ENCODE measurements at places on chromosomes 3 and 15. TPM values are rescaled to one million over a fixed set of nuclear protein-coding genes. Genes with fewer than 3 reads are reported as not detected.

DNA sequence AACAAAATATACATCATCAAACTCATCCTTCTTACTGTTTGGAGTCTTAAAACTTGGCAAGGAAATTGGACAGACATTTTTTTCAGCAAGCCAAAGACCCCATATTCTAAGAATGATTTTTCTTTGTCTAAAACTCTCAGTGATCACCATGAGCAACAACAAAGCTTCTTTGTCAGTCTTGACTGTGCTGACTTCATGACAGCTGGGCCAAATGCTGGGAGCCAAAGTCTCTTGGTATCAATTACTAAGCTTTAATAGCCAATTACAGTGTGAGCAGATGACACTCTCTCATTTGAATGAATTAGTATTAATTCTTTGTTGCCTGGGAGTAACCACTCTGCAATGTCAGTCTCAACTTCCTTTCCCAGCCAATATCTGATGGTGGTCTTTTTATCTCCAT lies 48.1 kb upstream of the GK5 start:
- DNase-seq = peak; percentile 10

- DNase-seq = no peak
Observed at GRCh38 chr15:36106640-36107335, 472.6 kb upstream of the CDIN1 start.

DNA sequence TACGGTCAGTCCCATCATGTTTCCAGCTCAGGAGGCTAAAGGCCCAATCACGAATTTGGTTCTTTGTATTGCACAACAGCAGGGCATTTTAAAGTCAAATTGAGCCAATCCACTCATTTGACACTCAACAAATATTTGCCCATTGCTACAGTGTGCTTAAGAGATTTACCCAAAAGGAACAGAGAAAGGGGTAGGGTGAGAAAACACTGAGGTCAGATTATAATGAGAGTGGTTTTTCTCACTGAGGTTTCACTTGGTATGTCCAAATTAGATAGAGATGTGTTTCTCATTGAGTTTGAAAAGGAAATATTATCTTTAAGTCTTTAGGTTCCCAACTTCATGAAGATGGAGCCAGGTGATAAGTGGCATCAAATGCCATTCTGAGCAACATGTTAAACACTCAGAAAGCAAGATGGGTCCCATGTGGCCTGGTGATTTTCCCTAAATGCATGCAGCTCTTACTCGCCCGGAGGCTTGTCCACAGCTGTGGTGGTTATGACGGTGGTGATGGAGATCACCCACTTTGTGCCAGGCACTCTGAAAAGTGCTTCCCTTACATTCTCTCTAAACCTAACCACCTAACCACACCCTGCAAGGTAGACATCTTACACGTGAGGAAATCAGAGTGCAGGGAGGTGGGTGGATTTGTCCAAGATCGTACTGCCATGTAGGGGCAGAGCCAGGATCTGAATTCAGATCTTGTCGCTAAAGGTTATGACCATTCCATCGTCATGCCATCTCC lies 31.2 kb upstream of the USP3 start:
- DNase-seq = no peak

GRCh38 chr3:119885746-119886530 lies 104.0 kb downstream of the NR1I2 start:
- DNase-seq = no peak

DNA sequence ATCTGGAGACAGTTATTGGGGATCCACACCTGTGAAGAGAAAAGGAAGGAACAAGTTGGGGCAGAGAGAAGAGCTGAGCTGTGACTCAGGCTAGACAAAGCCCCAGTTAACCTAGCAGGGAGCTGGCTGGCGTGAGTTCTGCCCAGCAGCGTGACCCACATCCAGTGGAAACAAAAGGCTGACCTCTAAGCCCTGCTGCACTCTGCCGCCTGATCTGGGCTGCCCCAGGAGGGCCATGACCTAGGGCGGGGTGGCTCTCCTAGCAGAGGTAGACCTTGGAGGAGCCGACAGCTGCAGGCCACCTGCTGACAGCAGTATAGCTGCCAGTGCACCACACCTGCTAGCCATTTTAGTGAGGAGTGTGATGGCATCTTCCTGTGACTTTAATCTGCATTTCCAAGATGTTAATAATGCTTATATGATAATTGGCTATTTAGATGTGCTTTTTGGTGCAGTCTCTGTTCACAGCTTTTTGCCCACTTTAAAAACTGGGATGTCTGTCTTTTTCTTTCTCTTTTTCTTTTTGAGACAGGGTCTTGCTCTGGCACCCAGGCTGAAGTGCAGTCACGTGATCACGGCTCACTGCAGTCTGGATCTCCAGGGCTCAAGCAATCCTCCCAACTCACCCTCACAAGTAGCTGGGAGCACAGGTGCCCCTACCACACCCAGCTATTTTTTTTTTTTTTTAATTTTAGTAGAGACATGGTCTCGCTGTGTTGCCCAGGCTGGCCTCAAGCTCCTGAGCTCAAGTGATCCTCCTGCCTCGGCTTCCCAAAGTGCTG lies 78.1 kb downstream of the LSM3 start:
- DNase-seq = no peak

DNA sequence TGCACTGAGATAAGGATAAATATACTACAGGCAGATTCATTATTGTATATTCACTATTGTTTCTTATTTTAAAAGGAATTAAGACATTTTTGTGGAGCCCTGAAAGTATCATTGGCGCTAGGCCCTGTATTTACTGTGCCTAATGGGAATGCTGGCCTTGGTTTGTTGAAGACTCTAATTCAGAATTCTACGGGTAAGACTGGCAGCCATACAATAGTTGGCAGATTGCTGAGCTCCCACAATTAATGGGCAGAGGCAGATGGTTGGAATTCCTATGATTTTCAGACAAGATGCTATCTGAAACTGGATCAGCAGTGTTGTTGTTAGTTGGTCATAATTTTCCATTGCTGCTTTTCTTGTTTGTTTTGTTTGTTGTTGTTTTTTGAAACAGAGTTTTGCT lies 14.7 kb downstream of the PGBD4 start:
- no peak for DNase-seq

DNA sequence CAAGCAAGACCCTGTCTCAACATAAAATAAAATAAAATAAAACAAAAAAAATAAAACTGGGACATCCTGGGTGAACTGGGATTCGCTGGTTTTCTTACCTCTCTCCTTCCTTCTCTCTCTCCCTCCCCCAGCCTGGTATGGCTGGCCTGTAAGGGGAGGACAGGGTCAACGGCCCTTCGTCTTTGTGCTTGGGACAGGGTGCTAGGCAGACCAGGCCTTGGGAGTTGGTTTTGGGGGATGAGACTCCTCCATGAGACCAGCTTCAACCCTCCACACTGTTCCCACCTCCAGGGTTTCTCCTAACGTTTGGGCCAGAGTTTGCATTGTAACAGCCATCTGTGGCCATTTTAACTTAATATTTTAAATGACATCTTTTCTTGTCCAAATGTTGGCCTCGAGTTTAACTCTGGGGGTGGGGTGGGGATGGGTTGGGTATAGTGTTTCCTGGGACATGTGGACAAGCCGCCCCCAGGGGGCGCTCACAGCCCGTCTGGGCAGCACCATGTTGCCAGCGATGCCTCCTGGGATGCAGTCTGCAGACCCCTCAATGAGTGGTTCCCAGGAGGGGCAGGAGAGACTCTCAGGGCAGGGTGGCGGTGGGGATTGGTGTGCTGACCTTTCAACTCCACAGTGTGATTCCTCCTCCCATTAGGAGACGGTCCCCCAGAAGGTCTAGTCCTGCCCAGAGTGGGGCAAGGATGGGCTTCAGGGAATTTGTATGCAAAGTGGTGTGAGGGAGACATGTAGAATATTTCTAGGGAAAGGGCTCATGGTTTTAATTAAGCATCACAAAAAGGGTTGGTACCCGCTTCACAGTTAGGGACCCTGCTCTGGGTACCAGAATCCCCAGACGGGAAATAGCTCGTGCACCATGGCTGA lies 37.7 kb upstream of the LCTL start:
- DNase-seq = no peak

DNA sequence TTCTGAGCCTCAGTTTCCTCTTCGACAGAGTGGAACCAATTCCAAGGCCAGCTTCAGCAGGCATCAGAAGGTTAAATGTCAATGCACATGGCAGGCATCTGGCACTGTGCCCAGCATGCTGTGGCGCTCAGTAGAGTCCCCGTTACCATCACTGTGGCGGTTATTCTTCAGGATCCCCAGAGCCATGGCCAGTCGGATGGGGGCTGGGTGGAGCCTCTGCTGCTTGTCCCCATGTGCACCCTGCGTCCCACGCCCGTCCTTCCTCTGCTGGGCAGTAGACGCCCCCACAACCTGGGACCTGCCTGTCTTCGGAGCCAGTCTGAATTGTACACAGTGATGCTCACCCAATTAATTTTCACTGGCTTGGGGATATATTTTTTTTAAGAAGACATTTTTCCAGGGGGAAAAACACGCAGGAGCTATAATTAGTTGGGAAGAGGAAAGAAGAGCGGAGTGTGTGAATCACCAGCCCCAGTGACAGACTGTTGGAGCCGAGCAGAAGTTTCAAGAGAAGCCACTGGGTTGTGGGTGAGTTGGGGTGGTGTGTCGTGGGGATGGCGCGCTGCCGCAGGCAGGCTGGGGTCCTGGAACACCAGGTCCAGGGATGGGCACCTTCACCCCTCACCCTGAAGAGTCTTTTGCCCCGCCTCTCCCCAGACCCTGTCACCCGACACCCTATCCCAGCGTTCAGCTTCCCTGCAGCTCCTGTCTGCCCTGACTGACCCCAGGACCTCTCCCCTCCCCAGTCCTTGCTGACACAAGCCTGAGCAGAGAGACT lies 26.8 kb upstream of the RPL29 start:
- peak; percentile 42 for DNase-seq

- no peak for DNase-seq
Observed at GRCh38 chr15:89178307-89178977, 42.9 kb downstream of the RLBP1 start.

GRCh38 chr3:57699591-57699990 lies 6.7 kb upstream of the DENND6A start:
- DNase-seq = no peak

- no peak for DNase-seq
Observed at GRCh38 chr3:168073842-168074605, 21.7 kb downstream of the GOLIM4 start.

DNA sequence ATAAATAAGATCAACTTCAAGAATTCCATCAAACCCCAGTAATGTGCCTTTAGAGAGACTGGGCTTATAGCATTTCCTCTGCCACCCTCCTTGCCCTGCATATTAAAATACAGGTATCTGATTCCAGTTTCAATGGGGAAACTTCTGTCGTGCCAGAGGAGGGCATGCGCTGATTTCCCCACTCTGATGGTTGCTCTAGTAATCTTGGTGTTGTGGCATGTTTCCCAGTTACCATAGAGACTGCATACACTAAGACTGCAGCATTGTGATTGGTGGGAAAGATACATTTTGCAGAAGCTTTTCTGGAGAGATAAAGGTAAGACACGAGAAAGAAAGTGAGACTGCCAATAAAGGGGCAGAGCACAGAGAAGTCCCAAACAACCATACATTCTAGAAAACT lies 225.6 kb downstream of the TIGIT start:
- no peak for DNase-seq

GRCh38 chr15:33031324-33031821 lies 163.1 kb downstream of the FMN1 start:
- DNase-seq = peak; percentile 18

DNA sequence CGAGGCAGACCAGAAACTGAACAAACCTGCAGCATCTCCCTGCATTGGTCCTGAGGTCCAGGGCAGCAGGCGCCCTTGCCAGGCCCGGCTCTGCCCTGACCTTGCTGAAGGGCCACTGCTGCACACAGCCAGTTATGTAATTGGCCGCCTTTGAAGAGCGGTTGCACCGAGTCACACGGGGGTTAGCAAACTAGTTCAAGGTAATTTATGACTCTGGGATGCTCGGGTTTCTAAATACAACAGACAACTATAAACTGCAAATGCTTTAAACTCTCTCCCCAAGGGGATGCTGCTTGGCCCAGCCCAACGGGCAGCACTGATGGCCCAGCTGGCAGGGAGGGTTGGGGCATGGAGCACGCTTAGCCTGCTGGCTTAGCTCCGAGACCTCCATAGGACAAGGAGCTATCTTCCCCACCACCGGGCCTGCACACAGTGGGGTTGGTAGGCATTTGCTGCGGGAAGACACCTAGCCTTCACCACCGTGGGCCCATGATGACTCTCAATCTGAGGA lies 60.3 kb upstream of the IQSEC1 start:
- no peak for DNase-seq

- no peak for DNase-seq
Observed at GRCh38 chr15:38992506-38992905, 427.9 kb upstream of the RASGRP1 start.

DNA sequence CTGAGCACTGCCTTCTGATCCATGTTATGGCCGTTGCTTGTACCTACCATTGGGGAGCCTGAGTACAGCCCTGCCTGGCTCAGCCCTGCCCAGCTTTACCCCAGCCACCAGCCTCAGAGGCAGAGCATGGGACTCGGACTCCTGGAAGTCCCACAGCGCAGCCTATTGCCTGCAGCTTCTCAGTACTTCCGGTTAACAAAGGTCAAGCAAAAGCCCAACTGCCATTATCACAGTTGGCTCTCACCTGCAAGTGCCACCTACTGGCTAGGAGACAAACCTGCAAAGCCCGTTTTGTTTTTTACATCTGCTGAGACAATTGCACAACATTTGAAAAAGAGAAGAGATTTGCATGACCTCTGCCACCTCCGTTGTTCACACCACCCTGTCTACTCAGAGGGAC lies 1081.7 kb downstream of the NAALADL2 start:
- no peak for DNase-seq

DNA sequence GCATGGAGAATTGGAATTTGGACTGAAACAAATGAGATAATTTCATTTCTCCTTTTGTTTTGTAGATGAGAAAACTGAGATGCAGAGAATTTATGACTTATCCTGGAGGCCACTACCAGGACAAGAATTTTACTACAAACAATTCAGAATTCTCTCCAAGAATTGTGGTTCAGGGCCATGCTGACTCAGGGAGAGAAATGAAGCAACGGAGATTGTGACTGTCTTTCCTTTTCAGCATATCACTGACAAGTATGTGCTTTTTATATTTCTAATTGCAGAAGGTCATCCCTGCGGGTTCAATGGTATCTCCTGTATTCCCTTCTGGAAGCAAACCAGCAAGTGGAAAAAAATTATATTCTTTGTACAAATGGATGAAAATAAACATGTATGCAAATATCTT lies 170.8 kb upstream of the MITF start:
- DNase-seq = no peak

DNA sequence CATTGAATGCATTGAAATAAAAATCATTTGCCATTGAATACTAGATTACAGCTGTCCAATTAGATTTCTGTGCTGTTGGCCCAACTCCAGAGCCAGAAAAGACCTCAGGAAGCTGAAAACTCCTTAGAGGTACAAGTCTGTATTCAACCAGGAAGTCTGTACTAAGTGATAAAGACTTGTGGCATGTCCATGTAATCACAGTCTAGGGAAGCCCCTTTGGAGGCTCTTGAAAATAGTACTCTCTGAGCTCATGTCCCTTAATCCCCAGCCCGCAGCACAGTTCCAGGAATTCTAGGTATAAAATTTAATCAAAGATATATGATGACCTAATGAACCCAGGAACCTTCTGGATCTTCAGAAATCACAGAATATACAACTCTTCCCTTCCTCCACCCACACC lies 279.4 kb downstream of the RSL24D1 start:
- no peak for DNase-seq

- no peak for DNase-seq
Observed at GRCh38 chr15:38479266-38479665, 25.3 kb downstream of the FAM98B start.

GRCh38 chr3:185813691-185814215 lies 11.1 kb downstream of the IGF2BP2 start:
- no peak for DNase-seq

The EXD1 gene
- total RNA-seq = 0.78 TPM

The SERINC4 gene
- not detected for total RNA-seq

The PPP2R3A gene
- 37.9 TPM for total RNA-seq

The AMIGO3 gene
- total RNA-seq = 0.78 TPM

The MCTP2 gene
- total RNA-seq = 0.62 TPM

The SLITRK3 gene
- total RNA-seq = 6.6 TPM

The ADAMTS17 gene
- total RNA-seq = 5.1 TPM

The GOLGA6A gene
- not detected for total RNA-seq

The DPPA2 gene
- total RNA-seq = not detected

Measured in occipital lobe (tissue), 3 donors.